D341Med (cell line): ENCODE measurements at places on chromosomes 16 and 17.

DNA sequence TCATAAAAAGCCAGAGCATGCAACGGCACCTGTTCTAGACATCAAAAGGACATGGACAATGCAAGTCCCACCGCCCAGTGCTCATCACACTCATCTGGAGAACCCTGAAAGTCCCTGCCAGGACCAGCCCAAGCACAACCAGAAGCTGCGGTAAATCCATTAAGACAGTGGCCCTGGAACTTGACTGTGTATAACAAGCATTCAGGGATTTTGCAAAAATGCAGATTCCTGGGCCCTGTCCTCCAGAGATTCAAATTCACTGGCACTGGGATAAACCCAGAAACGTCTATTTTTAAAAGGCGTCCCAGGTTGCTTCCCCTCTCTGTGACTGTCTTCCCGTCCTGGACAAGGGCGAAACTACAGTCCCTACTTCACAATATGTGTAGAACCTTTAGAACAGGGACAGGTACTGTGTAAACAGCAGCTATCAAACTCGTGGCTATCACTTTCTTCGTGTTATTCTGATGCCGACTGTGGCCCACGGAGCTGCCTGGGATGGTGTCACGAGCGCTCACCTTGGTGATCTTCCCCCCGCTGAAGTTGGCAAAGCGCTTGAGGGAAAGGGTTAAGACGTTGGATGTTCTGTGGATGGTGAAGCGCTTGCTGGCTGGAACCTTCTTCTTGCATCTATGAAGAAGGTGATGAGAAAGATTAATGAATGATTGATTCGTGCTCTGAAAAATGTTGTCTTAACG is 22.3 kb downstream of the USP36 start:
- DNase-seq = no peak

DNA sequence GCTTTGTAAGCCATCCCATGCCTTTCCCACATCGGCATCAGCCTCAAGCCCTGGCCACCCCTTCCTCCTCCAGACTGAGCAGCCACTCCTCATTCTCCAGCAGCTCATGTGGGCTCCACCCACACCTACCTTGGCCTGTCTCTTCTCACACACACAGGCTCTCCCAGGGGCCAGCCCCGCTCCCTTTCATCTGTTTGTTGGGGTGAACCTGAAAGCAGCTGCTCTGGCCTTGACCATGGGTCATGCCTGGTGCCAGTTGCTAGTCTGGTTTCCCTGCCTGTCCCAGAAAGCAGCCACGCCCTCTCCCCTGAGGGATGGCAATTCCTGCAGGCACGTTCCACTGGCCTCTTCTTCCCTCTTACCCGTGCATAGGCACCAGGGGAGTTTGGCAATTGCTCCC is 11.4 kb upstream of the TMEM238L start:
- DNase-seq = no peak

DNA sequence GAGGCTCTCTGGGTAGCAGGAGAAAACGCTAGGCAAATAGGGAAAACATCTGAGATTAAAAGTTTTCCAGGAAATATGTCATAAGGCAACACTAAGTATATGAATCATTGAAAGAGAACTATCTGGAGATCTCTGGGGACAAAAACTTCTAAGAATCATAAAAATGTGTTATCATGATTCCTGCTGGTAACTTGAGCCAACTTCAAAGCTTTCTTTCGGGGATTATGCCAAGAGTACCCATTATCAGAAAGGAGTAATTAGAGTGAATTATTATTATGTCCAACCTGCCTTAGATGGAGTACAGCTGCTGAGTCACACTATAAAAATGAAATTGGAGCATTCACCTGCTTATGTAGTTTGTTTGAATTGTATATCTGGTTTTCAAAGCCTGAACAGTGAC is 488.5 kb upstream of the SOX9 start:
- no peak for DNase-seq

DNA sequence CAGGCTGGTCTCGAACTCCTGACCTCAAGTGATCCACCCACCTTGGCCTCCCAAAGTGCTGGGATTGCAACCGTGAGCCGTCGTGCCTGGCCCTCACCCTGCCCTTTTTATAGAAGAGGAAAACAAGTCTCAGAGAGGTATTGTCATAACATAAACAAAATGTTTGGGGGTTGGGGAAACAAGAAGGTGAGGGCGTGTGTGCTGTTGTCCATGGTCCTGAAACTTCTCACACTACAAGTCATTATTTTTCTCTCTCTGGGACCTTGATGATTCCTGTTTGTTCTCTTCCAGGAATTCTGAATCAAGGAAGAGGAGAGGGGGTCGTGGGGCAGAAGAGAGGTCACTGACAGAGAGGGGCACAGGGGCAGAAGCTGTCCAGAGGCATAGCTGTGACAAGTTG is 160.2 kb upstream of the LHX1 start:
- DNase-seq = no peak

DNA sequence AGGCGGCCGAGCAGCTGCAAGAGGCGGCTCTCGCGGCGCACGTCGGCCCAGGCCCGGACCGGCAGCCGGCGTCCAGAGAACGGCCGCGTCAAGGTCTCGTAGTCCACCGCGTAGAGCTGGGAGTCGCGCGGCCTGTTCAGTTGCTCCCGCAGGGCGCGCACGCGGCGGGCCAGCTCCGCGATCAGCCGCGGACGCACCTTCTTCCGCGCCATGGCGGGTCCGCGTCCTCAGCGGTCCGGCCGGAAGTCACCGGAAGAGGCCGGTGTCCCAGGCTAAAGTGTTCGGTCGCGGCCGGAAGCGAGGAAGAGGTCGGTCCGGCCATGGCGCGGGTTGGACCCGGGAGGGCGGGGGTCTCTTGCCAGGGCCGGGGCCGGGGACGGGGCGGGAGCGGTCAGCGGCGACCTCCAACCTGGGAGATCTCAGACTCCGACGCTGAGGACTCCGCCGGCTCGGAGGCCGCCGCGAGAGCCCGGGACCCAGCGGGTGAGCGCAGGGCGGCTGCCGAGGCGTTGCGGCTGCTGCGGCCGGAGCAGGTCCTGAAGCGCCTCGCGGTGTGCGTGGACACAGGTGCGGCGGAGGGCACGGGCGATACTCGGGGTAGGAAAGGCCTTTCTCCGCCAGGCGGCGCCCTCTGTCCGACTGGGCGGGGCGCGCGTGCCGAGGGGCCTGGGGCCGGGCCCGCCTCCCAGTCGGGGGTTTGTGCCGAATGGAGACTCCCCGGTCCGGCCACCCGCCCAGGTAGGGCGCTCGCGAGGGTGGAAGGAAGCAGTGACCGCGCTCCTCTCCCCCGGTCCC is at the start of gene MRPS34:
MRPS34 (minus strand) TSS at position 227 of the 795 bp plus-strand sequence; CDS start at position 212, 15 bp downstream.
- peak; percentile 87 for DNase-seq

- no peak for DNase-seq
Observed at GRCh38 chr17:75487351-75488070, 27.8 kb downstream of the CASKIN2 start.

DNA sequence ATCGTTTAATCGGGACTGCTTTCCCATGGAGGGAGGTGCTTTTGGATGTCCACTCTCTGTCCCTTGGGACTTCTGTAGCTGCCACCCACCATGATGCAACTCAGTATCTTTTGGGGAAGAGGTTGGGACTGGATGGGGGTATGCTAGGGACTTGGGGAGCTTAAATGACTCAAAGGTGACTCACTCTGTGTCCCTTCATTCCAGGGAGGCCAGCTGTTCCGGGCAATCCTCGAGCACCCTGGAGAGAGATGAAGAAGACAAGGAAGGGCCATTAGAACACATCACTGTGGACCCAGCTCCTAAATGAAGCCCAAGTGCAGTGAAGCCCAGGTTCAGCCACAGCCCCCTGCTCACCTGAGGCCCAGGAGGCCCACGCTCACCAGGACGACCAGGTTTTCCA is 4.6 kb downstream of the COL1A1 start:
- DNase-seq = no peak

- DNase-seq = no peak
Observed at GRCh38 chr16:57025941-57026777, 36.8 kb downstream of the NLRC5 start.

- DNase-seq = no peak
Observed at GRCh38 chr16:79419148-79419547, 181.4 kb downstream of the MAF start.

GRCh38 chr16:48958681-48959080 is 323.0 kb downstream of the CBLN1 start:
- DNase-seq = no peak

DNA sequence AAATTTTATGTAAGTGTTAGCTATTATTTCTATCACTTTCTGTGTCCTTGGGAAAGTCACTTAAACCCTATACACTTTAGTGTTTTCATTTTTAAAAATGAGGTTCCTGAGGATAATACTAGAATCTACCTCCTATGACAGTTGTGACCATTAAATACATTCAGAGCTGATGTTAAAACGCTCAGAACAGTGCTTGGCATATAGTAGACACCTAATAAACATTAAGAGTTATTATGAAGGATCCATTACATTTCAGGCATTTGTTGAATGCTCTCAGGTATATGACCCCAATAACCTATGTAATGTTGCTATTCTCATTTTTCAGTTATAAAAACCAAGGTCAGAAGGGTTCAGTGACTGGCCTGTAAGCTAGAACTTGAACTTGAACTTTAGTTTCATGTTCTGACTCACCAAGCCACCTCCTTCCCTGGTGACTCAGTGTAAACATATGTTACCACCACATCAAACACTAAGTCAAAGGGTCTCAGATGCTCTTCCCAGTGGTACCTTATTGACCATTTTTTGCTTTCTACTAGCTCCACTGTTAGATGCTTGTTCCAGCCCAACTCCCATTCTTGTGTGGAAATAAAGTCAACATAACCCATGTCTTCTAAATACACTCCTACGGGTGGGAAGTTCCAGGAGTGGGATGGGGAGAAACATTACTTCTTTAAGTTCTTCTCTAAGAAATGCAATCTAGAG is 47.6 kb downstream of the HSD17B2 start:
- DNase-seq = no peak

- no peak for DNase-seq
Observed at GRCh38 chr17:27802962-27803680, 2.8 kb upstream of the NOS2 start.

DNA sequence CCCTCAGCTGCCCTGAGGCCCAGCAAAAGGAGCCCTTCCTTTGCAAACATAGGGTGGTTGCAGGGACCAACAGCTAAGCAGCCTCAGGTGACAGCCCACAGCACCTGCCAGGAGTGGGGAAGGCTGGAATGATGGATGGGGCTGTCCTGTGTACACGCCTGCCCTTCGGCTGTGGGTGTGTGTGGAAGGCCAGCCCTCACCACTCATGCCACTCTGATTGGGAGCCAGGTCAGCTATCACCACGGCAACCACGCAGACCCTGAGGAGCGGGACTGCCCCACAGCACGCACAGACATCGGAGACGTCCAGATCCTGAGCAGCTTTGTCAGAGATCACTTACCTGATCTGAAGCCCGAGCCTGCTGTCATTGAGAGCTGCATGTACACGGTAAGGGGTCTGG is 11.9 kb downstream of the PIPOX start:
- no peak for DNase-seq

DNA sequence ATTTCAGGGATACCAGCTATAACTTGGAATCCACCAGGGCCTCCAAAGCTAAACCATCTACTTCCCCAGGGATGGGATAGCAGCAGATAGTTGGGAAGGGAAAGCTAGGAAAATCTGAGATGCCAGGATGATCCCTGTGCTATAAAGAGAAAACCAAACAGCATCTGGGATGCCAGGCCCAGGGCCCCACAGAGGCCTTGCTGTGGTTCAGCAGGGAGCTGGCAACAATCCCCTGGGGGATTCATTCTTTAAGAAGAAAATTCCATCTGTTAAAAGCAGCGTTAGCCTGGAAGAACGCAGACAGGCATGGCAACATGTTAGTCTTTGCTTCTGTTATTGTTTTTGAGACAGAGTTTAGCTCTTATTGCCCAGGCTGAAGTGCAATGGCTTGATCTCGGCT is 16.6 kb downstream of the MYO18A start:
- DNase-seq = peak; percentile 89

DNA sequence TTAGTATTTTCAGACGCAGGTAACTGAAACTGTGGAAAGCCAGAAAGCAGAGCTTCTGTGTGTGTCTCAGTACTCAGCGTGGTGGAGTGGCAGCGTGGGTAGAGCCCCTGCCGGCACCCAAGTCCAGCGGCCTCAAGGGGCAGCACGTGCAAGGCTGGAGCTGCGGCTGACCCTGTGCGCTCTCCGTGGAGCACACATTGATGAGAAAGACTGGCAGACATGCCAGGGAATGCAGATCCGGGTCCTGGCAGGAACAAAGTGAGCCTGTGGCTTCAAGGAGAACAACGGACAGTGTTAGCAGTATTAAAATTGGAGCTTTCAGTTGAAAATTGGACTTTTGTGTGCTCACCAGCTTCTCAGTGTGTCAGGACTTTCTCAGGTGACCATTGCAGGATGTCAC is 23.3 kb downstream of the ZC3H18 start:
- DNase-seq = no peak

DNA sequence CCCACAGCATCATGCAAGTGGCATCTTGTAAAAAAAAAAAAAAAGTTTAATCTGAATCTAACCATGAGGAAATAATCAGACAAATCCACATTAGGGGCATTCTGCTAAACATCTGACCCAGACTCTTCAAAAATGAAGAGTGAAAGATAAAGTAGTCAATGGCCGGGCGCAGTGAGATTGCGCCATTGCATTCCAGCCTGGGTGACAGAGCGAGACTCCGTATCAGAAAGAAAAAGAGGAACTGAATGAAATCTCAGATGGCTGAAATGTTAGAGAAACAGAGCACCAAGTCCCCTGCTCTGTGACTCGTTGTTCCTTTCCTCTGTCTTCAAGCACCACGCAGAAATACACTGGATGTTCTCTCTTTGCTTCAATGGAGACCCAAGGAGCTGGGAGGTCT is 12.7 kb upstream of the RNF135 start:
- no peak for DNase-seq

DNA sequence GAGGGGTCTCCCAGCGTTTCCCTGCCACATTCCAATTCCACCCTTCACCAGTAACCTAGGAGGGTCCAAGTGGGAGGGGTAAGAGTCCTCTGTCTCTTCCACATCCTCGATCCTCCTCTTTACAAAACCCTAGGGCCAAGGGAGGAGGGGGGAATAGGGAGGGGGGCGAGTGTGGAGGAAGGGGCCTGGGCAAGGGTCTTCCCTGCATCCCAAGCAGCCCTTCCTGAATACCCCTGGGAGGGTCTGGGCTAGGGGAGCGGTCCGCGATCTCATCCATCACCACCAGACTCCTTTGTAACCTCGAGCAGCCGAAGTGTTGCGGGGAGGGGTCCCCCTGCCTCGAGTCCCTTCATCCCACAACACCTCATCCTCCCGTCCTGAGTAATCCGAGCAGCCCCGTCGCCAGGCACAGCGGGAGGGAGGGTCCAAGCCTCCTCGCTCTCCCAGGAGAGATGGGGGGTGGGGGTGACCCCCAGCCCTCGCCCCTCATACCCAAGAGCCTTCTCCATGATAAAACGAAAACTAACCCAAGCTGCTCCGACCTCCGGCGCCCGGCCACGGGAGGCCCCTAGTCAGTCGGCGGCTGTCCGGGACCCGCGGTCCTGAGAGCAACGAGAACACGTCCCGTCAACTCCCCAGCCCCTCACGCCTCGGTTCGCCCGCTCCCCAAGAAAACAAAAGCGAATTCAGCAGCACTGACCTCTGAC is 502 bp downstream of the SMPD3 start:
- DNase-seq = peak; percentile 42

DNA sequence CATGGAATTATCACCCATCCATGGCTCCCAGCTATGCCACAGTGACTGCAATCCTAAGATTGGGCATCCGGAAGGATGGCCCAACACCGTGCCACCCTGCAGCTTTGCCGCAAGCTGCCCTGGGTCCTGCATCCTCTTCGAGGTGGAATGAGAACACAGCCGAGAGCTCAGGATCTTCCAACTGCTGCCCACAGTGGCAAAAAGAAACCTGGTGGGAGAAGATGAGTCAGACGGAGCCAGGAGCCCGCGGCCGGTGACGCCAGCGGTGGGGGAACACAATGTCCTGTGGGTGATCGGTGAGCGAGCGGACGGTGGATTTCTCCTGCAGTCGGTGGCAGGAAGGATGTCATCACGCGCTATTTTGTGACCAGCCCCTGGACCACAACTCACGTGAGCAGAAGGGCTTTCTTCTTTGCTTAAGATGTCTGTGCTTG is 20.1 kb downstream of the CD7 start:
- DNase-seq = no peak
